ENCODE measurements at places on chromosomes 7 and 10.

DNA sequence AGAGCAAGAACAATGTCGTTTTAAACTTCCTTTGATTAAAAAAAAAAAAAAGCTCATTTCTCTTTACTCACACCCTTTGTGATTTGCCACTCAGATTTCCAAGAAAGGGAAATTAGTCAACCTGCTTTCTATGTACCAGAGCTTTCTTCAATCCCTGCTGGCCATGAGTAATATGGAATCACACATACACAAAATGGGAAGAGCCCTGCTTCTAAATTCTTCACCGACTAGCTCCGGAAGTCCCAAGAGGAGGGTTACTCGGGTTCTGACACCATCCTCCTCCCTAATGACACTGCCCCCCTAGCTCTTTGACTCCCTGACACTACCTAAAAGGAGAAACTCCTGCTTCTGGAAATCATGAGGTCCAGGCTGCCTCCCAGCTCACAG is 81.8 kb upstream of the SFMBT2 start:
- DNase-seq = no peak

- no peak for DNase-seq
Observed at GRCh38 chr10:44966816-44967509, 7.4 kb downstream of the RASSF4 start.

GRCh38 chr7:84364708-84365107 is 170.1 kb upstream of the SEMA3A start:
- DNase-seq = no peak

DNA sequence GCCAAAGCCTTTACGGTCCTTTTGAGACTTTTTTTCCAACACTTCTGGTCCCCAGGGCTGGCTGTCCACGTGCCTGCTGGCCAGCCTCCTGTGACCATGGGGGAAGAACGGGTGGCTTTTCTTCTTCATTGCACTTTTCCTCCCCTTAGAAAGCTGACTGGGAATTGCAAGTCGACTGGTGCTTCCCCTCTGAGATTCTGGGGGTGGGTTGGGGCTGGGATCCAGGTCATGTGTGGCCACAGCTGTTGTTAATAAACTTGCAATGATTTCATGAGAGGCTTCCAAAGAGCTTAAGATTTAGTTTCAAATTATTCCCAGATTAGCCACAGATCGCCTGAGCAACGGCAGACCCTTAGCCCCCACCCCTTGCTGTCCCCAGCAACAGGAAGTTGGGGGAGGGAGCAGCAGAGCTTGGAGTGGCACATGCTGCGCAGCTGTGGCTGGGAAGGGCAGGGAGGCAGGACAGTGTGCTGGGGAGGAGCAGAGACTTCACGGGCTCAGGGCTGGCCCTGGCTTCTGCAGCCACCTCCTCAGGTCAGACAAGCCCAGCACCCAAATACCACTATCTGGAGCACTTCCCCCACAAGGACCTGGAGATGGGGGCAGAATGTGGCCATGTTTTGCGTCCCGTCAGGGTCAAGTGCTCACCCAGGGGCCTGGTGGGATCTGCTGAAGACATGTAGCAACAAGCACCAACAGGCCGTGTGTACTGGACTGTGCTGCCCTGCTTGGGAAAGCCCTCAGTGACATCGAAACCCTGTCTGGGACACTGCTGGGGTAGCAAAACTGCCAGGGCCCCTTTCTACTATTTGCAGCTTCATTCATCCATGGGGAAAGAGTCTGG is 147.1 kb downstream of the RNF216 start:
- no peak for DNase-seq

GRCh38 chr10:78755877-78756455 is 312.8 kb upstream of the ZMIZ1 start:
- DNase-seq = no peak

- no peak for DNase-seq
Observed at GRCh38 chr10:129532838-129533237, 65.8 kb downstream of the MGMT start.

All from vagina (tissue), 2 donors.